Spleen (tissue), 13 donors: ENCODE measurements at places on chromosomes 12 and 14.

GRCh38 chr14:106843386-106843785 lies 1317.0 kb downstream of the TMEM121 start:
- no peak for DNase-seq

GRCh38 chr12:27635349-27635972 lies 60.8 kb upstream of the REP15 start:
- DNase-seq: no peak

- DNase-seq: no peak
These were observed 167.9 kb downstream of the PHETA1 start for GRCh38 chr12:111201036-111201435.

DNA sequence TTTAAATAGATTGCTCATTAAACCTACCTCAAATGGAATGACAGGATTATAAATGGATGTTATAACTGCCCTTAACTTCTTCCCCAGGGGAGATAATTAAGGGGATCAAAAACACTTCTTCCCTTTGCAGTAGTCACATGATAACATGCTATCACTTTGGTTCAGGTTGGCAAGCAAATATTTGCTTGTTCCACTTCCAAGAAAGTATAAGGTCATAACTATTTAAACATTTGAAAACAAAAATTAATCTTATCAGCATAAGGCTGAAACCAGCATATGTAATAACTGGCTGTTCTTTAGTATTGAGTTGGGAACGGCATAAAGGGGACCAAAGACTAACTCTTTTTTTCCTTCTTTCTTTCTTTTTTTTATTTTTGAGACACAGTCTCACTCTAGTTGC lies 2.4 kb upstream of the LYZ start:
- DNase-seq: no peak
